ENCODE measurements at places on chromosomes 13 and 19. TPM values are rescaled to one million over a fixed set of nuclear protein-coding genes. Genes with fewer than 3 reads are reported as not detected.

DNA sequence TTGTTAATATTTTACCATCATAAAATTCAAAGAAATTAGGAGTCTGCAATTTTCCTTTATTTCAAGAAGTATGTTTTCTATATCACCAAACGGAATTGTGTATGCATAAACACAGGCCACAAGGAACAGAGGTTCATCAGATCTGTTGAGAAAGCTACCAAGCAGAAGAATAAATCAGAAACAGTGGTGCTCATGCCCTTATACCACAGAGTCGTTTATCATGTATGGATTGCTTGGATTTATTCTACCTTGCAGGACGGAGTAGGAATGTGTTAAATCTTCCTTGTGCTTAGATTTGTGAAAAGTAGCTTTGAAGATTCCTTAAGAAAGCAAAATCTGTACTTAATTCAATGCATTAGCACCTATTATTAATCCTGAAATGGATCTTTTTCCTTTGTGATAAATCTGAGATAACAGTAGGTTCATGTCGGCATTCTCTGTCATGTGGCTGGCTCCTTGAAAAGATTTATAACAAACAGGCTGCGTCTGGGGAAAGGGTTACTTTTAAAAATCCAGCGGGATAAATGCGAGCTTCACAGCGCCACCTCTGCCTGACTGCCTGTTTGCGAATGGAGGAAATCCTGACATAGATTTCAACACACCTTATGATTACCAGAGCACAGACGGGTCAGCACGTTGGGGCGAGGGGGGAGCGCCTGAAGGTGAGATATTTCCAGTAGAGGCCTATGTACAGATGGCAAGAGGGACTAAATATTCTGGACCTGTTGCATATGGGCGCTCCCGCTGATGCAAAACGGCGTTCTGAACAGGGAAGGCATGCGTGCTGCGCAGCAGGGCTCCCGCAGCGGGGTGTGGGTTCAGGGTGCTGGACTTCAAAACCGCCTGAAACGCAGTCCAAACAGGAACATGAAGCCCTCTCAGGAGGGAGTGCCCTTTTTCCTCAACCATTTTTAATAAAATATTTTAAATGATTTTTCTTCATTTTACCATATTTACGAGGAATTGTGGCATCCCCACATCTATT is 445.5 kb upstream of the SGCG start:
- no peak for DNase-seq

GRCh38 chr13:98835156-98835555 is 82.7 kb upstream of the SLC15A1 start:
- no peak for DNase-seq

The ZNF223 gene
- 4.2 TPM for total RNA-seq

The PNMA8C gene
- total RNA-seq: not detected

The AZU1 gene
- total RNA-seq: not detected

GRCh38 chr13:29905845-29906244 is 55.4 kb upstream of the UBL3 start:
- no peak for DNase-seq

DNA sequence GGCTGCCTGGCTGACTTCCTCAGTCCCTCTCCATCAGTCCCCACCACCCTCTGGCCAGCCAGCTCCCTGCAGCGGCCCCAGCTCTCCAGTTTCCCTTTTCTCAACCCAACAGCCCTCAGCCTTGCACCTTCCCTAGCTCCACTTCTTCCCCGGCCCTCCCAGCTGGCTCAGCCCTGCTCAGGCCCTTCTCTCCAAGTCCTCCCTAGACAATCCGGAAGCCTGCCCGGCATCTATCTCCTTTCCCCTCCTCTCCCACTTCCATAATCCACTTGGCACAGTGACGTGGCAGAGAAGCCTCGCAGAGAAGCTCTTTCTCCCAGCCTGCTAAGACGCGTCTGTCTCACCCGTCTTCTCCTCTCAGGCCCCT is 1.1 kb downstream of the UBXN6 start:
- DNase-seq: no peak

DNA sequence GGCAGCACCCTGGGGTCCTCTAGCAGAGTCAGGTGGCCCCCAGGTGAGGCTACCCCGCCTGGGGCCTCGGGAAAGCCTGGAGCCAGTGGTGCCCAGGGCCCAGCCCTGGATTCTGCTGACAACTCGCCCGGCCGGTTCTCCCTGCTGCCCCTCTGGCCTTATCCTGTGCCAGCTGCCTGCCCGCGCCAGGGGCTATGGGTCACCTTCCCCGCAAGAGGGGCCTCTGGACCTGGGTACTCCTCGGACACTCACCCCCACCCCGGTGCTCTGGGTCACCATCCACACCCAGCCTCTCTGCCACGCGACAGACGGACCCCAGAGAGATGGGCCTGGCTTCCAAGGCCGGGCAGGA is 24.0 kb downstream of the ZBTB7A start:
- DNase-seq: no peak

DNA sequence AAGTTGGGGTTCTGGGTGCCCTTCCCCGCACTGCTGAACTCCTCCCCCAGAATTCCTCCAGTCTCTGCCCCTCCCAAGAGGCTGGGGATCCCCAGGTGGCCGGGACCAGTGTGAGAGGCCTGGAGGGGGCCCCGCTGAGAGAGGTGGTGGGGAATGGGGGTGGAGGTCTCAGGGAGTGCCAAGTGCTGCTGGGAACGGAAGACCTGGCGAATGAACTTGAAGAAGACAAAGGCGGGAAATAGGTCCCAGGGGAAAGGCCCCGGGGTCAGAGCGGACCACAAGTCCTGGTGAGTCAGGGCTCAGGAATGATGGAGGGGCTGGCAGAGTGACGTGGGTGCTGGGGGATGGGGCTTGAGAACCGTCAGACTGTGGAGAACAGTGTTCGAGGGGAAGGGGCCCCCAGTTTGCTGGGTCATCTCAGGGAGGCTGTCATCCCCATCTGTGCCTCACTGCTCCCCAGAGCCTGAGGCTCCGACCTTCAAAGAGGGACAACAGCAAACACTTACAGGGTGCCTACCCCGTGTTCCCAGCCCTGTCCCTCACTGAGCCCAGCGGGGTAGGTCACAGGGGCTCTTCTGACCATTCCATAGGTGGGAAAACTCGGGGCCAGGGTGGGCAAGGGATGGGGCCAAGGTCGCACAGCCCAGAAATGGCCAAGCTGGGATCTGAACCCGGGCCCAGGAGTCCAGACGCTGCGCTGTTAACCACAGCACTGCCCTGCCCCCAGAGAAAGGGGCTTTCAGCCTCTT is 16.0 kb upstream of the SEMA6B start:
- peak; percentile 71 for DNase-seq

- no peak for DNase-seq
These were observed 308.6 kb downstream of the GPC6 start for GRCh38 chr13:93535251-93535650.

The FBN3 gene
- total RNA-seq: not detected

Data from right atrium auricular region (tissue), 2 donors.